ENCODE measurements at places on chromosomes 7 and 10.

- no peak for DNase-seq
Measured at GRCh38 chr7:158277219-158278141, 310.1 kb downstream of the PTPRN2 start.

GRCh38 chr10:121580276-121581116 is 17.7 kb downstream of the FGFR2 start:
- no peak for DNase-seq

GRCh38 chr10:131865223-131865917 is 35.4 kb upstream of the PPP2R2D start:
- DNase-seq: no peak

- DNase-seq: no peak
Measured at GRCh38 chr10:4351723-4352413, 474.1 kb upstream of the AKR1E2 start.

DNA sequence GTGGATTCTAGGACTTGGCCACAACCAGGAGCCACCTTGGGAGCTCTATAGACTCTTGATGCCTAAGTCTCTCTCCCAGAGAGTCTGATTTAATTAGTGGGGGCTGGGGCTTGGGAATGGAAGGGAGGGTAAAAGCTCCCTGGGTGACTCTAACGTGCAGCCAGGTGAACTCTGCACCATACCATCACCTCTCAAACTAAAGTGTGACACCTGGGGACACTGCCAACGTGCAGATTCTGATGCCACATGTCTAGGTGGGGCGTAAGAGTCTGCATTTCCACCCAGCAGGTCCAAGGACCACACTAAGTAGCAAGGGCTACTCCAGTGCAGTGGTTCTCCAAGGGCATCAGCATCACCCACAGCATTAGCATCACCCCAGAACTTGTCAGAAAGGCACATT is 28.3 kb downstream of the LRRC20 start:
- DNase-seq: no peak

GRCh38 chr10:17647326-17647725 is 3.4 kb downstream of the STAM start:
- no peak for DNase-seq

- DNase-seq: no peak
Measured at GRCh38 chr10:122189185-122189584, 81.9 kb upstream of the BTBD16 start.

DNA sequence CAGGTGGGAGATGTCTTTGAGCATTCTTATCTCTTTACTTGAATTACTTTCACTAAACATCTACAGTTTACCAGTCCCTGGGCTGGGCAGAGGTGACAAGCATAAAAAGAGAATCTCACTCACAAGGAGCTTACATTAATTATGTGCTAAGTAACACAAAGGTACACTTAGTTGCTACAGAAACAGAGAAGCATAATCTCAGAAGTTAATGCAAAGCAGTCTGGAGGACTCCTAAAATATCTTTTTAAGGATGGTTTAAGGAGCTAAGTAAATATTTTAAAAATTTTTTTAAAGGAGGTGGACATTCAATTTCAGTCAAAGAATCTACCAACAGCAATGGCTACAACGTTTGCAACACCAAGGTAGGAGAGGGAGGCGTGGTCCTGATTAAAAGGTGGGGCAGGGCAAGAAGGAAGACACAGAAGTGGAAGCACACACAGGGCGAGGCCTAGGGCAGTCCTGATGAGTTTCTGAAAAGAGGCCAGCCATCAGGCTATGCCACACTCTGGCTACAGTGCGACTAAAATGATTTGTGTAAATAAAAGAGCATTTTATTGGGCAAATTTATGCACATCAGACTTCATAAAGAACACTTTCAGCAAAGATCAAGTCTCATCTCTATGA is 5.3 kb downstream of the LARP4B start:
- DNase-seq: no peak

GRCh38 chr7:14341200-14341775 is 351.8 kb upstream of the ETV1 start:
- no peak for DNase-seq

GRCh38 chr7:100166317-100166940 is 2.0 kb downstream of the GAL3ST4 start:
- DNase-seq: peak; percentile 41

DNA sequence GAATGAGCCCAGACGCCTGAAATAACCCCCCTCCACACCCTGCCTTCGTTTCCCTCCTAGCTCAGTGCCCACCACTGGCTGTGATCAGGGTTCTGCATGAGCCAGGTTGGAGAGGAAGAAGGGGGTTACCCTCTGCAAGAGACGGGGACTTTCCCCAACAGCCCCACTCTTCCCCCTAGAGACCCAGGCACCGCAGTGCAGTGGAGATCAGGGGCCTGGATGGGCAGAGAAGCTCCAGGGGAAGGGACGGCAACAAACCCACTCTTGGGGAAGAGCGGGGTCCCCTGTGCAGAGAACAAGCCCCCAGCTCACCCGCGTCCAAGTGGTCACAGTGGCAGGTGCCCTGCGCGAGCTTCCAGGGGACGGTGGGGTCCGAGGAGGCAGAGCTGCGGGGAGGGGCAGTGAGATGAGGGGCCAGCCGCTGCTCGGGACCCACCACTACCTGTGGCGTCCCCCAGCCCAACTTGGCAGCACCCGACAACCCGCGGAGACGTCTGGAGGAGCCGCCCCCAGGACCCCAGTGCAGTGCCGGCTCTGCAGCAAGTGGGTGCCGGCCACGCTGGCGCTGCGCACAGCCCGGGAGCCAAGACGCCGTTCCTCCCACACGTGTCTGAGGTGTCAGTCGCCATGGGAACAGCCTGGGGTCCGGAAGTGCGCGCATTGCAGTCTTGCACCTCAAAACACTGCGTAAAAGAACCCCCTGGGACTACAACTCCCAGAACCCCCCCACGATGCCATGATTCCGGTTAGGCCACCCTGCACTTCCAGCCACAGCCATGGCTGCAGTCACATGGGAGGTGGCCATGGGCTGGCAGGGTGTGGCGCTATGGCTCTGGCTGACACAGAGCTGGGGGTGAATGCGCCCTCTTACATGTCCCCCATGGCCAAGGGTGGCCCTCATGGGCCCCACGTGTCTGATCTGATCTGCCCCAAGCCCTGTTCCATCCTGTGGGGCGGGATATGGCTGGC is 45.8 kb upstream of the WIPI2 start:
- DNase-seq: peak; percentile 77

DNA sequence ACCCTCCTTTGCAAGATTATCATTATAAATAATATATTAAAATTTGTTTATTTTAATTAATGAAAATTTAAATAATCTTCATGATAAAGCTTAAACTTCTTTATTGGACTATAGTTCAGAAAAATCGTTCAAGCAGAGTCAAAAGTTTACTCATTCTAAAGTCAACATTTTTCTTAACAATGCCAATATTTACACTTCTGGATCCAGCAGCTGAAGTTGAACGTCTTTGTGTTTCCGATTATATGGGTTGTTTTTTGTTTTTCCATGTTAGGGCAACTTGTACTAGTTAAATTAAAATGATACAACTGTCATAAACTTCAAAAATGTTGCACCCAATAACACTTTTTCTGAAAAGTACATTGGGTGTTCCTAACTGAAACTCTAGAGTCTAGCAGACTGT is 43.8 kb downstream of the GRB10 start:
- no peak for DNase-seq

GRCh38 chr10:8921568-8921967 is 867.1 kb downstream of the GATA3 start:
- no peak for DNase-seq

DNA sequence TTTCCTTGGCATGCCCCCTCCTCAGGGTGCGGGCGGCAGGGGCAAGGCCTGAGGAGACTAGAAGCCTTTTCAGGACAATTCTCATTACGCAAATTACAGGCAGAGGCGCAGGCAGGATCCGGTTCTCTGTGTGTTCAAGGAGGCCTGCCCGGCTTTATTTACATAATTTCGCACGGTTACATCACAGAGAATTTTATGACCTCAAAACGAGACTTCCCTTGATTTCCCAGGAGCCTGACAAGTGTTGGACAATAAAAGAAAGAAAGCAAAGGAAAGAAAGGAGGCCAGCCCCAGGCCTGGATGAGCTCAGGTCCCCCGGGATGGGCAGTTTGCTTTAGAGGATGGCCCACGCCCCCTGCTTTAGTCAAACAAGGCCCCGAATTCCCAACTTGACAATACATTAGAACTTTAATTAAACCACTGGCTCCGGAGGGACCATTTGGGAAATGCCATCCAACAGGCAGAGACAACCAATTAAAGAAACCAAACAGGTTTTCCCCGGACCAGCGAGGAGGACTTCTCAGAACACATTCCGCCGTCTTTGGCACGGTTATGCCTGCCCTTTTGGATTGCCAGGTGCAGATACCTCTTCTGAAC is 2.9 kb downstream of the MNX1 start:
- DNase-seq: no peak

DNA sequence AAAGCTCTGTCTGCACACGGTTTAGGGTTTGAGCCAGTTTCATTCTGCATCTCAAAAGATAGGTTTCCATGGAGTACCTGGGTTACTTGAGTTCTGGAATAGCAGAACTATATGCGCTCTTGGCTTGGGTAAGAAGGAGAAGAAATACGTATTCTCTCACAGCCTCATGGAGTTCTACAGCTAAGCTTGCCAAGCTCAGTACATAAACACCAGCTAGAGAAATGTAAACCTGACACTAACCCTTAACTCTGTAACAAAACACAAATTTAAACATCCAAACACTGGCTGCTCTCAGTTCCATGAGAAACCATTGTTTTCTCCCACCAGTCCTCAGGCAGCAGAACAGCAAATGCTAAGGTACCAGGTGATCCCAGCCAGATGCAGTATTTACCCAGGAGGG is 557.2 kb downstream of the INHBA start:
- DNase-seq: no peak

DNA sequence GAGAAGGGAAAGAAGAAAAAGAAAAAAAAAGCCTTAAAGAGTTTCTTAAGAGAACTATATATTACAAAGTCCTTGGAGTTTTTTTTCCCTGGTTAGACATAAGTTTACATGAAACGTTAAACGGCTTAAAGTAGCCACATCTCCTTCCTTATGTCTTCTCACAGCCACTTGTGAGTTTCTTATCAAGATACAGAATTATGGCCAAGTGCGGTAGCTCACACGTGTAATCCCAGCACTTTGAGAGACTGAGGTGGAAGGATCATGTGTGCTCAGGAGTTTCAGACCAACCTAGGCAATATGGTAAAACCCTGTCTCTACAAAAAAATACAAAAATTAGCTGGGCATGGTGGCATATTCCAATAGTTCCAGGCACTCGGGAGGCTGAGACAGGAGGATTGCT is 54.3 kb downstream of the IKZF1 start:
- no peak for DNase-seq

- no peak for DNase-seq
Measured at GRCh38 chr7:99825452-99825851, 2.4 kb upstream of the CYP3A43 start.

- DNase-seq: no peak
Measured at GRCh38 chr10:13956826-13957225, 370.1 kb downstream of the PRPF18 start.

- DNase-seq: no peak
Measured at GRCh38 chr10:5043716-5044115, 40.1 kb upstream of the AKR1C2 start.

- DNase-seq: no peak
Measured at GRCh38 chr10:14172336-14172950, 158.3 kb downstream of the FRMD4A start.

DNA sequence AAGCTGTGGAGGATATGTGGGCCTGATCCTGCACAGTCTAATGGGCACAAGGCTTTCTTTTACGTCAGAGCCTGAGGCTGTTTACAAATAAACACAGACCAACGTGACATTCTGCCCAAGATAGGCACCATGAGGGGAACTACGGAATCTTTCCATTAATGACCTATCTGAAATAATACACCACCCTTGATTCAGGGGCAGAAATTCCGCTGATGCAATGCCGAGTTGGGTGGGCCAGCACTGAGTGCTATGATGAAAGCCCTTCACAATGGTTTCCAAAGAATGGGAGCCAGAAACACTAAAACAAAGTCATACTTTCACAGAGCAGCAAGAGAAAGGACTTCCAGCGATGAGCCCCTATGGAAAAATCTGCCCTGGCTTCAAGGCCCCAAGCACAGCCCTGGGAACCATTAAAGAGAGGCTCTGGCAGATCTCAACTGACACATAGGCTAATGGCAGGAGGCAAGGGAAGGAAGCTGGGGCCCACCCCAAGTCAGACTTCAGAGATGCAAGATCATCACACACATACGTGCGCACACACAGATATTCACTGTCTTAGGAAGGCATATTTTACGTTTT is 72.2 kb upstream of the DLX6 start:
- no peak for DNase-seq
